ENCODE measurements at places on chromosomes 11 and 22.

DNA sequence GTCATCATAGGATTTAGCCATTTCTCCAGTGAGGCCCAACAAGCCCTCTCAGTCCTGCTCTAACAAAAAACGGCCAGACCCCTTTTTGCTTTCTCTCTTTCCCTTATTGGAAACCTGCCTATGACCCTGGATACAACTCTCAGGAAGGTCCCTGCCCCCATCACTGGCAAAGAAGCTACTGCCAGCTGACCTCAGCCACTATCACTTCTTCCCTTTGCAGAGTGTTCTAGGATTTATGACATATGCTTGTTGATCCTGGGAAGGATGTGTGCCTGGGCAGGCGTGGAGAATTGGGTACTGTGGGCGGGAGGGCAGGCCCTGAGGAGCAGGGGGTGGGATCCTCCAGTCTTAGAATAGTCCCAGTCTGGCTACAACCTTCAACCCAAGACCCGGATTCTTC is 7.5 kb downstream of the PGAP2 start:
- DNase-seq: no peak

DNA sequence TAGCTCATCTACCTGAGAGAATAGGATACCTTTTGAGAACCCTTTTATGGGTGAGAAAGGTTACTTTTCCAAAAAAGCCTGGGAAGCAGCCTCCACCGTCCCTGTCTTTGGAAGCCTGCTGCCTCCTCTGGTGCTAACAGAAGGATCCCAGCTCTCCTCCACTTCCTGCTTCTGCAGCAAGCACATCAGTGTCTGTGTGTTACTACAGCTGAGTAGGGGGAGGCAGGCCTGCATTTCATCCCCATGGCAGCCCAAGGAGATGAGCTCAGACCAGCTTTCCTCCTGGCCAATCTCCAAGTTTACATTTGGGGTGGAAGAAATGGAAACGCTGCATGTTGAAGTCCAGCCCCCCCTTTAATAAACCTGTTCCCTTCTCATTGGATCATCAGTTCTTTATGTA is 7.4 kb upstream of the CCDC34 start:
- no peak for DNase-seq

GRCh38 chr22:47623763-47624148 is 861.3 kb downstream of the TBC1D22A start:
- no peak for DNase-seq

- no peak for DNase-seq
Measured at GRCh38 chr11:1845561-1846452, 7.0 kb downstream of the TNNI2 start.

- DNase-seq: no peak
Measured at GRCh38 chr11:83671289-83671688, 385.1 kb upstream of the CCDC90B start.

DNA sequence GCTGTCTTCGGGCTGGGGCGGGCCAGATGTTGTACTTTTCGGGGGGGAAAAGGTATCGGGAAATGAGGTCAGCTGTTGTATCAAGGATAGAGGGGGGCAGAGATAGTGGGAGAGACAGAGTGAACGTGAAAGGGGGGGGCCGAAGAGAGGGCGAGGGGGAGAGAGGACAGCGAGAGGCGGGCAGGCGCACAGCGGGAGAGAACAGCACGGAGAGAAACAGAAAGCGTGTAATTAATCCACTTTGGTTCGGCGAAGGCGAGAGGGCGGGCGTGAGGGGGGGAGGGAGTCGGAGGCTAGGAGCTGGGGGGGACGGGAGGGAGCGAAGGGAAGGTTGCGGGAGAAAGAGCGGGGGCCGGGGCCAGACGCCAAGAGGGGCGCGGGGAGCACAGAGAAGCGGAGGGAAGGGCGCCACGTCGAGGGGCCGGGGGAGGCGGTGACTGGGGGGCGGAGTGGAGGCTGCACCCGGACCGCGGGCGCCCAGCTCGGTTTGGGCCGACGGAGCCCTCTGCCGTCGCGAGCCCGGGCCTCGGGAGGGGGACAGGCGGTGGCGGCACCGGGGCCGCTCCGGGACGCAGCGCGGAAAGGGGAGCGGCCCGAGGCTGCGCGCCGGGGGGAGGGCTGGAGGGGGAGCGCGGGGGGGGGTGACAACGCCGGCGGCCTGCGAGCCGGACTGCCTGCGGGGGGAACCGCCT is 612 bp downstream of the IGF2 start:
- DNase-seq: no peak

- DNase-seq: no peak
Measured at GRCh38 chr11:113082341-113082955, 121.2 kb downstream of the NCAM1 start.

GRCh38 chr11:95521133-95521542 is 268.4 kb downstream of the FAM76B start:
- DNase-seq: no peak

GRCh38 chr22:46752286-46752987 is 10.0 kb upstream of the TBC1D22A start:
- no peak for DNase-seq

DNA sequence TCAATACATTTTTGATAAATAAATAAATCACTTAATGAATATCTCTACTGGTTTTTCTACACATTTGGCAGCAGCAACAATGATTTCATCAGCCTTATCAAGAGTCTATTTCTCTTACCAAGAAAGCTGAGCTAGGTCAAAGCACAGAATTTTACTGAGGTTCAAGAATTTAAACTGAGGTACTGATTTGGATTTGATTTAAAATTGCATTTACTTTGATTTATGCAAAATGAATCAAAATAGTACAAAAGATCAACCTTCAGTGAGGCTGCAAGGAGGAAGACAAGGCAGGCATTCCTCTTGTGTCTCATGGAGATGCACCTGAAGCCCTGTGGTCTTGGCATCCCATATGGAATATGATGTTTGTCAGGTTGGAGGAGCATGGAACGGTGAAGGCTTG is 15.5 kb upstream of the EP300 start:
- DNase-seq: no peak

- DNase-seq: no peak
Measured at GRCh38 chr11:17639781-17640180, 79.6 kb upstream of the MYOD1 start.

DNA sequence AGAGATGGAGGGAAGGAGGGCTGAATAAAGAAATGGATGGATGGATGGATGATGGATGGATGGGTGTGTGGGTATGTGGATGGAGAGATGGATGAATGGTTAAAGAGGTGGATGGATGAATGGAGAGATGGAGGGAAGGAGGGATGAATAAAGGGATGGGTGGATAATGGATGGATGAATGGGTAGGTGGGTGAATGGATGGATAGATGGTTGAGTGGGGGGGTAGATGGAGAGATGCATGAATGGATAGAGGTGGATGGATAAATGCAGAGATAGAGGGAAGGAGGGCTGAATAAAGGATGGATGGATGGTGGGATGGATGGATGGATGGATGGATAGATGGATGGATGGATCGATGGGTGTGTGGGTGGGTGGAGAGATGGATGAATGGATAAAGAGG is 71.6 kb downstream of the CDKN1C start:
- DNase-seq: no peak

Data from activated CD8-positive, alpha-beta memory T cell treated with anti-CD3 and anti-CD28 coated beads, Interleukin-2, amount 50 U/mL, for 48 hours (primary cell).